ENCODE measurements at places on chromosomes 6 and 20. TPM values are rescaled to one million over a fixed set of nuclear protein-coding genes. Genes with fewer than 3 reads are reported as not detected.

DNA sequence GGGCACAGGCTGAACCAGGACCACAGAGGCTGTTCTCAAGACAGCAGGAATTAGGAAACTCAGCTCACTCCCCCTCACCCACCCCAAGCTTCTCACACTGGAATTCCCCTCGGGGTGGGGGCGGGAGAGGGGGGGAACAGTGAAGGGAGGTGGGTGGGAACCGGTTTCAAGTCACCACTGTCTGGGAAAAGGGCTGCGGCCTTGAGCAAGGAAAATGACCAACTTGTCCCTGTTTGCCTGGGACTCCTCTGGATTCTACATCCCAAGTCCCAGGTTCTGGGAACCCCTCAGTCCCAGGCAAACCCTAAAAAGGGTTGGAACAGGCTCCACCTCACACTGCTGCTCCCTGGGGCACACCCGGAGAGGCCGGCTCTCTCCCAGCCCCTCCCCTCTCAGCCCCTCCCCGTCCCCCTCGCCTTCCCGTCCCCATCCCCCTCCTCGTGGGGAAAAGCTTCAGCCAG is 230.7 kb downstream of the TFAP2C start:
- peak; percentile 35 for ATAC-seq

DNA sequence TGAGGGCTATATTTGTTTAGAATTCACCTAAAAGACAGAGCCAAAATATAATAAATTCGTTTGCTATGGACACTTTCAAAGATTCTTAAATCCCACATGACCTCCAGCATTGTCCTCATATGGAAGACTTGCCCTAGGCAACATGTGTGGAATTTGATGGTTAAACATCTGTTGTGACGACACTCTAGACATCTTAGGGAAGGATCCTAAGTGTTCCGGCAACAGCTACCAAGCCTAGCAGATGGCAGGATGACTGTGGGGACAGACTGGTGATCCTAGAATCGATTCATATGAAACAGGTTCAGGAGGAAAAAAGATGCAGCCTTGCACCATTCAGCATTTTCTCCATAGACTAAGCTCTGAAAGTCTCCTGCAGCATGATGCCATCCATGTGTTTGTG is 77.6 kb upstream of the BACH2 start:
- peak; percentile 47 for ATAC-seq

The SGK2 gene
- total RNA-seq: not detected

- ATAC-seq: no peak
These were observed 22.5 kb upstream of the CST3 start for GRCh38 chr20:23659989-23660837.

DNA sequence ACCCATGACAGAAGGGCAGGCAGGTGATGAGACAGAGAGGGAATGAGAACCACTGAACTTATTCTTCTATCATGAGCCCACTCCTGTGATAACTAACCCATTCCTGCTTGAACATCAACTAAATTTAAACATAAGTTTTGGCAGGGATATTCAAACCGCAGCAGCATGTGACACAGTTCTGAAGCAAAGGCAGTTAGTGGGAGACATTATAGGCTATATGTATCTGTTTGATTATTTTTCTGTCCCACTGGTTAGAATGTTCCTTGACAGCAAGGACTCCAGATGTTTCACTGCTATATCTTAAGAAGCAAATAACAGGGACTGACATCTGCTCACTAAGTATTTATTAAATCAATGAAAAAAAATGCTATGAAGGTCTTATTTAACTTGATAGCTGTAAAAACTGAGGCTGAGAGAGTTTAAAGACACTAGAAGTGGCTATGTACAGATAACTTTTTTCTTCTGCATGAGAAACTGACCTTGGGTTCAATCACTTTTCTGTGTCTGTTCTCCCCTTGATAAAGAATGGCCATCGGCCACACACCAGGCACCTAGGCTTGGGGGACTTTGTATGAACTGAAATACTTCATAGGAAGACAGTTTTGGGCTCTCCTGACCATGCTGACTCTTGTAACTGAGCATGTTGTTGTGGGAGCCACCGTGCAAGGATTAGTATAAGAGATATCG is 90.9 kb downstream of the CEP162 start:
- no peak for ATAC-seq

- ATAC-seq: peak; percentile 49
These were observed 21.9 kb upstream of the RREB1 start for GRCh38 chr6:7085911-7086310.

The PNISR gene
- total RNA-seq: 232 TPM

The ZNF165 gene
- 1.0 TPM for total RNA-seq

The CUL9 gene
- total RNA-seq: 53.6 TPM

The PERP gene
- total RNA-seq: 2.4 TPM

DNA sequence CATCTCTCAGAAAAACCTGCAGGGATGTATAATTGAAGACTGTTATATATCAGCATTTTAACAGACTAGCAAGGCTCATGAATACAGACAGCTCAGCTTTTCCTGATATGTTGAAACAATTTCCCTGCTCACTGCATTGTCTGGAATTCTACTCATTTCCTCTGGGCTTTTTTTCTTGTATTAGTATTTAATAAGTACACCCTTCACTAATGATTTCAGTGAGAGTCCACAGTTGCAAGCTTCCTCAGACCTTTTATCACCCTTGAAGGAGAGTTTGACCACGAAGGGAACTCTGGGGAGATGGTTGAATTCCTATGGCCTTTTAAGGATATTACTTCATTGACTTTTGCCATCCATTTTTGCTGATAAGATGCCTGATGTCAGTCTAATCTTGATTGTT is 248.7 kb downstream of the ADGB start:
- no peak for ATAC-seq

DNA sequence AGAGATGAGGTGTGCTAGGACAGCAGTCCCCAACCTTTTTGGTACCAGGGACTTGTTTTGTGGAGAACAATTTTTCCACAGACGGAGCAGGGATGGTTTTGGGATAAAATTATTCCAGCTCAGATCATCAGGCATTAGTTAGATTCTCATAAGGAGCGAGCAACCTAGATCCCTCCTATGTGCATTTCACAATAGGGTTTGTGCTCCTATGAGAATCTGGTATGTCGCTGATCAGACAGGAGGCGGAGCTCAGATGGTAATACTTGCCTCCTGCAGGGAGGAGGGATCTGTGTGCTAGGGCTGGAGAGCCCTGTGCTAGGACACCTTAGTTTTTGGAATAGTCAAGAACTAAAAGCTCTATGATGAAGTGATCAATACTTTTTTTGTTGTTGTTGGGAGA is 2.5 kb downstream of the SMIM13 start:
- ATAC-seq: no peak

The GATA5 gene
- total RNA-seq: 0.82 TPM

DNA sequence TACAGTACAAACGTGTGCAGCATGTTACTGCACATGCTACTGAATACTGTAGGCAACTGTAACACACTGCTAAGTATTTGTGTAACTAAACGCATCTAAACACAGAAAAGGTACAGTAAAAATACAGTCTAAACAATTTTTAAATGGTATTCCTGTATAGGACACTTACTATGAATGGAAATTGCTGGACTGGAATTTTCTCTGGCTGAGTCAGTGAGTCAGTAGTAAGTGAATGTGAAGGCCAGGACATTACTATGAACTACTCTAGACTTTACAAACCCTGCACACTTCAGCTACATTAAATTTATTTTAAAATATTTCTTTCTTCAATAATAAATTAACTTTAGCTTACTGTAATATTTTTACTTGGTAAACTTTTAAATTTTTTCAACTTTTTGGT is 225.0 kb upstream of the TENT5A start:
- ATAC-seq: no peak

DNA sequence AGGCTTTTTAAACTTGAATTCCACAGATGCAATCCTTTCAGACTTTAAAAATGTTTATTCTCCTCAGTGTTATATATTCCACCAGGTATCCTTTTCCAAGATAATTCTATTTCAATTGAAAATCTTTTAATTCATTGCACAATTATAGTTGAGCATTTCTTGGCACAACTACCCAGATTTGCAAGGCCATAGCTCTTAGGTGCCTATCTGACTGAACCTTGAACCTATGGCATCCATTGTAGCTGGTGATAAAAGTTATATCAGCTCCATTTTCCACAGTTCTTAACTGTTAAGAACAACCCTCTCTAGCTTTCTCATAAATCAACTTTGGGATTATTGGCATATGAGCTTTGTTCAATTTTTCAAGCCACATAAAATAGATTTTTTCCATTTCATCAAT is 42.4 kb downstream of the PACRG start:
- ATAC-seq: no peak

GRCh38 chr6:4660377-4661321 is 115.6 kb upstream of the CDYL start:
- no peak for ATAC-seq

GRCh38 chr6:96279084-96279483 is 242.5 kb upstream of the UFL1 start:
- ATAC-seq: no peak

GRCh38 chr20:2825761-2826160 is 9.6 kb downstream of the TMEM239 start:
- no peak for ATAC-seq

DNA sequence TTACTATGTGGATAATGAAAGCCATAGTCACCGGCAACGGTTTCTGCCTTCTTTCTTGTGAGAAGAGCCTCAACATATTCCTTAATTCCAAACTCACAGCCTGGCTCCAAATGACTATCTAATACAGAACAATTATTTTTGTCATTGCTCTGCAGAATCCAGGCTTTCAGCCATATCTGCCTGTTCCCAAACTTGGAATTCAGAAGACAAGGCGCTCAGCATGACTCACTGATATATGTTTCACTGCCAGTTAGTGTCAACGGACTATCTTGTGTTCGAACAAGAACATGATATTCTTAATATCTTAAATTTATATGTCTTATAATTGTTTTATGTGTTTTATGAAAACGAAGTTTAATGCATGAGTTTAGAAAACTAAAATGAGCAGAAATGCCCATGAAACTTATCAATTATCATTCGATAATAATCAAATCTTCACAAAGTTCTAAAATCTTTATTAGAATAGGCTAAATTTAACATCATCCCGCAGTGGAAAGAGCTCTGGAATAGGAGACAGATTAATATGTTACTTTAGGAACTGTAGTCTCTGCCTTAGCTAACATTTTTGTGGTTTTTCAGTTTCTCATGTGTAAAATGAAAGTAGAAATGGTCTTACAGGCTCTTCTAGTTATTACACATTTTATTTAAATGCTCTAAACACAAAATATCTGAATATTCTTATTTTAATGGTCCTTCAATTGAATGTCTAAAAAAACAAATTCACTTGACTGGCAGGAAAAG is 669.3 kb upstream of the GJE1 start:
- no peak for ATAC-seq

The SIGLEC1 gene
- 0.61 TPM for total RNA-seq

The ENPP5 gene
- total RNA-seq: 2.6 TPM

GRCh38 chr20:21921251-21921650 is 215.8 kb downstream of the PAX1 start:
- ATAC-seq: no peak

The MMUT gene
- total RNA-seq: 23.1 TPM

DNA sequence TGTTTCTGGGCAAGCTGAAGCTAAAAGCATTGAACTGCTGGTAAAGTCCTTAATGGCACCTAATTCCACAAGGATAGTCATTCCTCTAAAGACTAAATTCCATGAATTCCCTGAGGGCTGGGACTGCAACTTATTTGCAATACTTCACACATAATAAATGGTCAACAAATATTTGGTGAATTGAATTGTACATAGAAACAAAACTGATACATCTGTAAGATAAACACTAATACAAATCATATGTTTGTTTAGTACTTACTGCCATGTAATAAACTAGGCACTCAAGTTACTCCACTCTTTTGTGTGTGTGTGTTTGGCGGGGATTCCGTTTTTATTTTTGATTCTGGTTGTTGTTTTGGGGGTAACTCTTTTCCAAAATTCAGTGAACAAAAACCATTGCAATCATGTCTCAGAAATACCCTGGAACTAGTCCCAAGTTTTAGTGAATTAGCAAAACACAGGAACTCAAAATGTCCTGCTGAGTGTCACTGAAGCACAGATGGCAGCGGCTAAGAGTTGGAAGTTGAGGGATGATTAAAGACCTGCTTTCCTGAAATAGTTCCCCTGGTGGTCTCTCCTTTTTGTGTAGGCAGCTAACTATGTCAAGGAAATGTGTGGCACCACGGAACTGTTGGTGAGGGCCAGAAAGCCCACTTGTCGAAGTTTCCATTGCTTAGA is 74.8 kb upstream of the SNRPB2 start:
- peak; percentile 43 for ATAC-seq

The FOXF2 gene
- total RNA-seq: 6.9 TPM

GRCh38 chr20:19232997-19233794 is 20.8 kb downstream of the SLC24A3 start:
- ATAC-seq: no peak

DNA sequence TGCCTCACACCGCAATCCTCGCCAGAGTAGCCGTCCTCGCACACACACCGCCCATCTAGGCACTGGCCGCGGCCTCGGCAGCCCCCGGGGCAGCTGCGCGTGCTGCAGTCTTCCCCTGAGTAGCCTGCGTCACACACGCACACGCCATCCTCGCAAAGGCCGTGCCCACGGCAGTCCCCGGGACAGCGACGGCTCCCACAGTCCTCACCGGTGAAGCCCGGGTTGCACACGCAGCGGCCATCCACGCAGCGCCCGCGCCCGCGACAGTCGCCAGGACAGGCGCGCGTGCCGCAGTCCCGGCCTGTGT is 13.1 kb downstream of the TNXB start:
- no peak for ATAC-seq

The BHLHE23 gene
- total RNA-seq: not detected

The SF3B5 gene
- total RNA-seq: 205 TPM

The IRF4 gene
- total RNA-seq: 0.29 TPM

DNA sequence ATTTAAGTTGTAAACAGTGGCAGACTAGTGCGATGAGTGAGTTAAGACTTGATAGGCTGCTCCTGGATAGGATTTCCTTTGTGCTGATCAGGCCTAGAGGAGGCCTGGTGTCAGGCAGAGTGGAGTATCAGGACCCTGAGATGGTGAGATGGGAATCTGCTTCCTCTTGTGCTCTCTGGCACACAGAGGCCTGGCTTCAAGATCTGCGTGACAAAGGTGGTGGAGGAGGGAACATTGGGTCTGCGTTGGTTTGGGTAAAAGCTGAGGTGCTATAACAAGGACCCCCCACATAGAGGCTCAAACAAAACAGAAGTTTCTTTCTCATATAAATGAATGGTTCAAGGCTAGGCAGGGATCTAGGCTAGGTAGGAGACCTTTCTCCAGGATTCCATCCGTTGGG is 20.3 kb downstream of the SCAND1 start:
- ATAC-seq: no peak

Measured in motor neuron (in vitro differentiated cells).